ENCODE measurements at places on chromosomes 13 and 19.

- H3K36me3 ChIP-seq, result no peaks in the 10 kb centered on the region
- H3K27ac ChIP-seq, result no peak overlapping the region
- no peaks in the 10 kb centered on the region for H3K27me3 ChIP-seq
- no peaks in the 10 kb centered on the region for H3K4me1 ChIP-seq
- no peak overlapping the region for H3K4me3 ChIP-seq
Observed at GRCh38 chr19:38556521-38557174, 61.1 kb downstream of the MAP4K1 start.

DNA sequence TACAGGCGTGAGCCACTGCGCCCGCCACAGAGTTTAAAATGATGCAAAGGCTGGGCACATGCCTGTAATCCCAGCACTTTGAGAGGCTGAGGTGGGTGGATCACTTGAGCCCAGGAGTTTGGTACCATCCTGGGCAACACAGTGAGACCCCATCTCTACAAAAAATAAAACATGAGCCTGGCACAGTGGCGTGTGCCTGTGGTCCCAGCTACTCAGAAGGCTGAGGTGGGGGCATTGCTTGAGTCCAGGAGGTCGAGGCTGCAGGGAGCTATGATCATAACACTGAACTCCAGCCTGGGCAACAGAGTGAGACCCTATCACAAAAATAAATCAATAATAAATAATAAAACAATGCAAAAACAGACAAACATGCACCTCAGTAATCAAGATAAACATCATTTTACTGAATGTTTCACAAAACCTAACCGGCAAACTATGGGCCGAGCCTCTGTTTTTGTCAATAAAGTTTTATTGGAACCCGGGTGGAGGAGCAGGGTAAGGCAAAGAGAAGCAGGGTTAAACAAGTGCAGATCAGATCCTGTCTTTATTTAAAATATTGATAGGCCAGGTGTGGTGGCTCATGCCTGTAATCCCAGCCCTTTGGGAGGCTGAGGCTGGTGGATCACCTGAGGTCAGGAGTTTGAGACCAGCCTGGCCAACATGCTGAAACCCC lies 2.0 kb upstream of the PEAK3 start:
- H3K4me1 ChIP-seq, result peaks cover 11% of the 10 kb centered on the region
- H3K27ac ChIP-seq, result no peak overlapping the region

GRCh38 chr13:41065078-41065477 lies 3.8 kb downstream of the WBP4 start:
- DNase-seq, result peak; percentile 22
- no peak overlapping the region for H3K4me3 ChIP-seq
- H3K36me3 ChIP-seq, result no peaks in the 10 kb centered on the region

- no peaks in the 10 kb centered on the region for H3K4me1 ChIP-seq
- DNase-seq, result no peak
- H3K4me3 ChIP-seq, result no peak overlapping the region
Observed at GRCh38 chr19:39708594-39708993, 4.3 kb downstream of the LGALS14 start.

GRCh38 chr13:23794267-23795161 lies 94.7 kb downstream of the MIPEP start:
- no peaks in the 10 kb centered on the region for H3K36me3 ChIP-seq
- no peaks in the 10 kb centered on the region for H3K27me3 ChIP-seq
- DNase-seq, result no peak
- H3K4me1 ChIP-seq, result peaks cover 18% of the 10 kb centered on the region
- H3K4me3 ChIP-seq, result no peak overlapping the region

DNA sequence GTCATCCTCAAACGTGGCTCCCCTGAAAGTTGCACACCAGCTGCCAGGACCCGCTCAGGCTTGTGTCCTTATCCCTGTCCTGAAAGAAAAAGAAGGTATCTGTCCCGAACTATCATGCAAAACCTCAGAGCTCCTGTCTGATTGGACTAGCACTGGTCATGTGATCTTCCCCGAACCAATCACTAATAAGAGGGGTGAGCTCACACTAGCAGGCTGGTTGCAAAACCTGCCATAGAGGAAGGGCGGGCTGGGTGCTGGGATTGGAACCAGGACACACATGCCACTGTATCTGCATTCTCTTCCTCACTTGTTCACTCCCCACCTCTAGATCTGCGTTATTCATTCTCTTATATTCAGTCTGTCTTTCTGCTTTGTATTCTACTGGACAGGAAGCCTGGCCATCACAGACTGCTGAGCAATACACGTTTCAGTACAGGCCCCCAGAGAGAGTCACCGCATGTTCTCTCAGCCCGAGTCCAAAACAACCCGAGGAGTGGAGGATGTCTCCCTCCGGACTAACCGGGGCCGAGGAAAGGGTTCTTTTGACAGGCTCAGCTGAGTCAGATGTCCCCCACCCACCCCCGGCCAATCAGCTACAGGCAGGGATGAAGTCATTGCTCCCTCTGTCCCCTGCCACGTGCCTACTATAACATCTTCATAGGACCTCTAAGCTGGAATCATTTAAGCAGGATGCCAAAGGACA lies 97.7 kb downstream of the SIPA1L3 start:
- peaks cover 19% of the 10 kb centered on the region for H3K4me1 ChIP-seq
- no peak overlapping the region for H3K4me3 ChIP-seq
- no peaks in the 10 kb centered on the region for H3K36me3 ChIP-seq
- no peaks in the 10 kb centered on the region for H3K27me3 ChIP-seq

GRCh38 chr13:34608331-34608730 lies 333.7 kb upstream of the NBEA start:
- DNase-seq, result no peak
- no peaks in the 10 kb centered on the region for H3K27me3 ChIP-seq
- H3K4me3 ChIP-seq, result no peak overlapping the region
- no peak overlapping the region for H3K27ac ChIP-seq
- H3K36me3 ChIP-seq, result no peaks in the 10 kb centered on the region

- DNase-seq, result no peak
- no peak overlapping the region for H3K4me3 ChIP-seq
Observed at GRCh38 chr13:96025283-96025682, 27.9 kb downstream of the UGGT2 start.

- no peak overlapping the region for H3K27ac ChIP-seq
- DNase-seq, result peak; percentile 50
- H3K36me3 ChIP-seq, result no peaks in the 10 kb centered on the region
- no peaks in the 10 kb centered on the region for H3K4me1 ChIP-seq
- H3K4me3 ChIP-seq, result no peak overlapping the region
Observed at GRCh38 chr13:27339299-27339698, 68.7 kb downstream of the RASL11A start.

DNA sequence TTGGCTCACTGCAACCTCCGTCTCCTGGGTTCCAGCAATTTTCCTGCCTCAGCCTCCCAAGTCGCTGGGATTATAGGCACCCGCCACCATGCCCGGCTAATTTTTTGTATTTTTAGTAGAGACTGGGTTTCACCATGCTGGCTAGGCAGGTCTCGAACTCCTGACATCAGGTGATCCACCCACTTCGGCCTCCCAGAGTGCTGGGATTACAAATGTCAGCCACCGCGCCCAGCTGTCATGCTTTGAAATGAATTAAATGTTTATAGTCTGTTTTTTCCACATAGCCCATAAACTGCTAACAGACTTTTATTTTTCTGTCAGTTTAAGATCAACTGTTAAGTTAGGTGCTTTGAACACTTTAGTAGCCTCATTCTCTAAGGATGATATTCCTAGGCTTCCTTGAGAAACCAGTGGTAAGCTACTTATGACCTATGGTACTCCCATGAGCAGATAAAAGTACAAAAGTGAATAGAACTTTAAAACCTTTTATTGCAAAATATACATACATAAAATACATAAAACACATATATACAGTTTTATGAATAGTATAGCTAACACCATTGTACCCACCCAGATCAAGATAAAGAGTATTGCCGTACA lies 13.6 kb downstream of the TPP2 start:
- no peaks in the 10 kb centered on the region for H3K36me3 ChIP-seq
- H3K4me1 ChIP-seq, result no peaks in the 10 kb centered on the region
- no peak for DNase-seq
- no peak overlapping the region for H3K27ac ChIP-seq
- H3K27me3 ChIP-seq, result no peaks in the 10 kb centered on the region

DNA sequence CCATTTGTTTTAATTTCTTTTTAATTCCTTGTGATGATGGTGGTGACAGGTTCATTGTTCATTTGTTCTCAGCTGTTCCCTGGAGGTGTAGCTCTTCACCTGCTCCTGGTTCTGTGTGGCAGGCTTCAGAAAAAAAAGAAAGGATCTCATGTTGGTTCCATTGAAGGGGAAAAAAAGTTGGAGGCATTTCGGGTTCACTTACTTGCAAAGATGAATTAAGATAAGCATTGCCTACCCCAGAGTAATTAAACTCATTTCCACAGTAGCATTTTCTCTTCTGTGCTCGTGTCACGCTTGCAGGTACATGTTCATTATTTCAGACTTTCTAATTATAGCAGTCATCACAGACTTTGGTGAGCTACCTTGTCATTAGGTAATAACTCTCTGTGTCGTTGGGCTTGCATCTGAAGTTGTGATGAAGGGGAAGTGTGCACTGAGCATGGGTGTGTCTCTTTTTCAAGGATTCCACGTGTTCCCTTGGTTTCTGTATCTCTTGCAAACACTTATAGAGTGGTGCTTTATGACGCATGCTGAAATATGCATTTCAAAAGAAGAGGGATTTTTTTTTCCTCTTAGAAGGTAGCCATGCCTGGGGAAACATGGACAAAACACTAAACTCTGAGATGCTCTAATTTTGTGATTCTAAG lies 69.1 kb downstream of the MTUS2 start:
- no peak for DNase-seq
- no peaks in the 10 kb centered on the region for H3K36me3 ChIP-seq
- H3K27me3 ChIP-seq, result no peaks in the 10 kb centered on the region

DNA sequence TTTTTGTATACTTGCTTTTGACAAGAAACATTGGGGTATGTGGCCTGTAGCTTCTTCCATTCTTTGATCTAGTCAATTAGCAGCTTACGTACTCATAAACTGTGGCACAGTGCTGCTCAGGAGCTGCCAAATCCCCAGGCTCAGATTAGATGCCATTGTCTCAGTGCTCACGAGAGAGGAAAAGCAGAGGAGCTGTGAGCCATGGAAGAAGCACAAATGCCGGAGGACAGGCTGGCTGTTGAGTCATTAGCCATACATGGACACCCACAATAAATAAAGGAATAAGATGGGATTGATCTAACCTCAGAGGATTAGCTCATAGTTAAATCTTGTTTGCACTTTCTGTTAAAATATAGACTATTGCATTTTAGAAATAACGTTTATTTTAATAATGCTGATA lies 121.7 kb downstream of the POSTN start:
- no peaks in the 10 kb centered on the region for H3K4me1 ChIP-seq
- no peaks in the 10 kb centered on the region for H3K36me3 ChIP-seq
- no peak overlapping the region for H3K27ac ChIP-seq
- no peaks in the 10 kb centered on the region for H3K27me3 ChIP-seq

GRCh38 chr13:34747507-34747906 lies 194.6 kb upstream of the NBEA start:
- H3K4me3 ChIP-seq, result no peak overlapping the region
- H3K27ac ChIP-seq, result no peak overlapping the region
- H3K27me3 ChIP-seq, result no peaks in the 10 kb centered on the region
- H3K4me1 ChIP-seq, result peaks cover 7% of the 10 kb centered on the region

GRCh38 chr19:29966588-29967249 lies 24.7 kb downstream of the URI1 start:
- no peaks in the 10 kb centered on the region for H3K36me3 ChIP-seq
- H3K4me1 ChIP-seq, result peaks cover 15% of the 10 kb centered on the region
- no peak for DNase-seq
- H3K27me3 ChIP-seq, result no peaks in the 10 kb centered on the region
- no peak overlapping the region for H3K4me3 ChIP-seq
- H3K27ac ChIP-seq, result no peak overlapping the region

GRCh38 chr13:113036401-113036800 lies 67.4 kb downstream of the MCF2L start:
- no peak for DNase-seq
- no peaks in the 10 kb centered on the region for H3K4me1 ChIP-seq
- no peaks in the 10 kb centered on the region for H3K27me3 ChIP-seq
- no peak overlapping the region for H3K27ac ChIP-seq
- no peak overlapping the region for H3K4me3 ChIP-seq
- H3K36me3 ChIP-seq, result no peaks in the 10 kb centered on the region

DNA sequence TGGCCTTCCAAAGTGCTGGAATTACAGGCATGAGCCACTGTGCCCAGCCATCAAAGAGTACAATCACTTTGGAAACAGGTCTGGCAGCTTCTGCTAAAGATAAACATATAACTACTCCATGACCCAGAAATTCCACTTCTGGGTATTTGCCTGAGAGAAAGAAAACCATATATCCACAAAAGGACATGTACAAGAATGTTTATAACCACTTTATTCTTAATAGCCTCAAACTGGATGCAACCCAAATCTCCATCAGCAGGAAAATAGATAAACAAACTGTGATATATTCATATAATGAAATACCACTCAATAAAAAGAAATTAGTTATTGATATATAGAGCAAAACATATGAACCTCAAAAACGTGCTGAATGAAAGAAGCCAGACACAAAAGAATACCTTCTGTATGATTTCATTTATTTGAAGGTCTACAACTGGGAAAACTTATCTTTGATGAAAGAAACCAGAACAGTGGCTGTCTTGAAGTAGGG lies 40.5 kb downstream of the TEX26 start:
- no peaks in the 10 kb centered on the region for H3K27me3 ChIP-seq
- H3K4me3 ChIP-seq, result no peak overlapping the region
- no peaks in the 10 kb centered on the region for H3K36me3 ChIP-seq

- no peak for DNase-seq
- H3K4me3 ChIP-seq, result no peak overlapping the region
- H3K27ac ChIP-seq, result no peak overlapping the region
- no peaks in the 10 kb centered on the region for H3K27me3 ChIP-seq
Observed at GRCh38 chr13:106616729-106617128, 48.8 kb upstream of the ARGLU1 start.

All from hepatocyte (in vitro differentiated cells).